ENCODE measurements at places on chromosomes 12 and 14.

GRCh38 chr12:75628916-75629315, 117.5 kb upstream of the KRR1 start:
- DNase-seq = no peak

DNA sequence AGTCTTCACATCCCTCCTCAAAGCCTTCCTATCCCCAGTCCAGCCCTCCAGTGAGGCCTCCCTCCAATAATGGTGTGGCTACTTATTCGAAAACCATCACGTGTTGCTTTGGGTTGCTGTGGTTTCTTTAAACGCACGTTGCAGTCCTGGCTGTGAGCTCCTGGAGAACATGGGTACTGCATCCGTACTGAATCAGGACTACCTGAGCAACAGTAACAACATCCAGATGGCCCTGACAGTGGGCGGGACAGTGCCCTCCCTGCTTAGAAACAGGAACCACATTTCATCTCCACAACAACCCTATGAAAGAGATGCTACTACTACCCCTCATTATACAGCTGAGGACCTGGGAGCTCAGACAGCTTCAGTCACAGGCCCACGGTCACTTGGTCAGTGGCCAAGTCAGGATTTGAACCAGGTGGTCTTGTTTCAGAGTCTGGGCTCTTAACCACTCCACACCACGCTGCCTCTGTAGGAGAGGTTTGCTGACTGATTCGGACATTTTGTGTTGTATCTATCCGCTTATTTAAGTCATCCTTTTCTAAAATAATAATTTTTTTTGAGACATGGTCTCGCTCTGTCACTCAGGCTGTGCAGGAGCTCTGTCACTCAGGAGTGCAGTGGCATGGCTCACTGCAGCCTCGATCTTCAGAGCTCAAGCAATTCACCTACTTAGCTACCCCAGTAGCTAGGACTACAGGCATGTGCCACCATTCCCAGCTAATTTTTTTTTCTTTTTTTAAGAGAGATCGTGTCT, 104.8 kb downstream of the DPF3 start:
- no peak for DNase-seq

GRCh38 chr12:47303207-47303606, 223.4 kb upstream of the AMIGO2 start:
- DNase-seq = no peak

- DNase-seq = no peak
Observed at GRCh38 chr12:32549675-32550079, 129.4 kb upstream of the DNM1L start.

DNA sequence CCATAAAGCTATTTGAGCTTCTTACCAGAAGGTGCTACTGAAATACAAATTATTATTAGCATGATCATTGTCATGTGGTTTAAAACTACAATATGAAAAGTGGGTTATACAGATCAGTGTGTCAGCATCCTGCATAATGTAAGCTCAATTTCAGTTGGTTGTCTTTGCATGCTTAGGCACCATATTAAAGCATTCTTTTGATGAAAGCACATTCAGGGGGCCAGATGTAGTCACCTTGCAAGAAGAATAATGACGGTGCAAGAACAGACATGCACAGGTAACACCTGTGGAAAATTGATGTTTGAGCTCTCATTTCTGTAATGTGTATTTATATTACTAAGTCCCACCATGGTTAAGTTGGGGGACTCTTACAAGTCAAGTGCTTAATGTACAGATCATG, 123.9 kb downstream of the PAX9 start:
- no peak for DNase-seq

DNA sequence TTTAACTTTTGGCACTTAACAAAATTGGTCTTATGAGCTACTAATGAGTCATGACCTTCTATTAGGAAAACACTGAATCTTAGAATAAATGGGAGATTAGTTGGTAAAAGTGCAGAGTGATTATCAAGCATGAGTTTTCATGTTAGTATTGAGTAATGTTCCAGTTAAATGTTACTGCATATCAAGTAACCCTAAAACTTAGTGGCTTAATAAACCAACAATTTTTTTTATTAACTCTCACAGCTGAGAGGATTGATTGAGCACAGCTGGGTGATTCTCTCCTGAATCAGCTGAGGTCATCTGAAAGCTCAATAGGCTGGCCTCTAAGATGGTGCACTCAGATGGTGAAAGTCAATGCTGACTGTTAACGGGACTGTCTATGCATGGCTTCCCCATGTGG, 248.6 kb downstream of the BCL11B start:
- no peak for DNase-seq

GRCh38 chr12:28645436-28645835, 455.2 kb downstream of the CCDC91 start:
- no peak for DNase-seq

- DNase-seq = peak; percentile 35
Observed at GRCh38 chr14:61154641-61155040, 126.5 kb downstream of the TMEM30B start.

GRCh38 chr14:67583711-67584644, 16.1 kb downstream of the PIGH start:
- DNase-seq = no peak

DNA sequence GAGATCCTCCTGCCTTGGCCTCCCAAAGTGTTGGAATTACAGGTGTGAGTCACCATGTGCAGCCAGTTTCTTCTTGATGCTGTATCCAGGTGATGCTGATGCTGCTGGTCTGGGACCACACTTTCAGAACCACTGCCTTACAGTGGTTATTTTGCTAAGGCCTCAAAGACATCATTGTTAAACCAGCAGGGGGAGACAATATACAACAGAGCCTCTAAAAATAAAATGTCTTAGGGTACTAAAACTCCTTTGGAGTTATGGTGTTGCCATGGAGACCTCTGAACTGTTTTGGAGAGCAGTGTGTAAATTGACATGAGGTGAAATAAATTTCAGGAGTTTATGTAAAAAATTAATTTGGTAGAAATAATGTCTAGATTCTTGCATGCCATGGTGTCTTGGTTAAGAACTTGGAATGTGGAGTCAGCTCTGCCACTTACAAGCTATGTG, 1.1 kb upstream of the ARG2 start:
- DNase-seq = peak; percentile 50

GRCh38 chr12:81257947-81258551, 180.2 kb downstream of the ACSS3 start:
- peak; percentile 33 for DNase-seq

DNA sequence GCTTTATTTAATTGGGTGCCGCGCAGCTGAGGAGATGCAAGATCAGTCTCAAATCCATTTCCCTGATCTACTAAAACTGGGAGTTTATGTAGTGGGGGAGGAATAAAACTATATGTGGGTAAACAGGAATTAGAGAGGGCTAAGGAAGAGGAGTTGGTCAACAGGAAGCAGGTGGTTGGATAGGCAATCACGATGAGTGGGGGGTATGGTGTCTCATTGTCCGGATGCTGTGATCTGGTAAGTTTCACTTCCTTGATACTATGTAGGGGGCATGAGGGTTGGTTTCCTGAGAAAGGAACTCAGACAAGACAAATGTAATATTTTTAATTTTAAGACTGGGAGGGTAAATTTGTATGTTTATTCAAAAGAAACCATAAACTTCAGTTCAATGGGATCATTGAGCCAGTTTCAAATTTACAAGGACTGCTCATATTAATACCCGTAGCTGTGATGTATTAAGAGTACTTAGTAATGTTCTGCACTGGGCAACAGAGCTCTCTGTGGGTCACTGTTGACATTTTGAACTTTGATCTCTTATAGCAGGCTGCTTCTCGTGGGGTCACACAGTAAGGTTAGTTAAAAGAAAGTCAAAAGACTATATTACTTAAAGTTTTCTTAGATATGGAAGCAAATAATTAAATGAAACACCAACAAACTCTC, 786.2 kb upstream of the FBXO33 start:
- DNase-seq = no peak

DNA sequence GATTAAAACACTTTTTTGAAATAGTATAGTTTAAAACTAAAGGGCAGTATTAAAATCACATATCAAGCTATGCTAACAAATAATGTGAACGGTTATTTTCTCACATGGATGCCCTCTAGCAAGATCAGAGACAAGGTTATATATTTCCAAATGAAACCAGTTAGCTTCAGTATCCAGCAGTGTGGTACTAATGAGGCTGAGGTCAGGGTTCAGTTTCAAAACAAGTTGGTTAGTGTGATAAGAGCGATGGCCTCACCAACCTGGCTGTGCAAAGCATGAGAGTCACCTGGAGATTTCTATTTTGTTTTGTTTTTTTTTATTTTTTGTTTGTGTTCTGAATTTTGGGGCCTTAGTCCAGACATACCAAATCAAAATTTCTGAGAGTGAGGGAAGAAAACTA, 352.2 kb upstream of the KITLG start:
- DNase-seq = no peak

DNA sequence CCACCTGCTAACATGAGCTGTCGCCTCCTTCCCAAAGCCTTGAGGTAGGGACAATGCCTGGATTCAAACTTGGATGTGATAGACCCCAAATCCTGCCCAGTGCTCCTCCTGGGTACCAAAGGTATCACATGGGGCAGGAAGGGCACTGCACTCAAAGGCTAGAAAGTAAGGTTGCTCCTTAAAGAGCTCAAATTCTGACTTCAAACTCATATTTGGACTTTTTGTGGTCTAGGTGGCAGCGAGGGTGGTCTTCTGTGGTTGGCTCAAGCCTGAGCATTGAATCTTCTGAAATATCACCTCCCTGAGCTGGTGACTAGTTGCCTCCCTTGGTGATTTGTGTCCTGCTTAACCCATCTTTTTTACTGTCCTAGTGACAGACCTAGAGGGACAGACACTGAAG, 8.3 kb upstream of the RNASE4 start:
- no peak for DNase-seq

GRCh38 chr12:80749456-80749855, 32.7 kb downstream of the MYF5 start:
- DNase-seq = no peak

- DNase-seq = no peak
Observed at GRCh38 chr12:105445649-105446048, 115.2 kb downstream of the C12orf75 start.

DNA sequence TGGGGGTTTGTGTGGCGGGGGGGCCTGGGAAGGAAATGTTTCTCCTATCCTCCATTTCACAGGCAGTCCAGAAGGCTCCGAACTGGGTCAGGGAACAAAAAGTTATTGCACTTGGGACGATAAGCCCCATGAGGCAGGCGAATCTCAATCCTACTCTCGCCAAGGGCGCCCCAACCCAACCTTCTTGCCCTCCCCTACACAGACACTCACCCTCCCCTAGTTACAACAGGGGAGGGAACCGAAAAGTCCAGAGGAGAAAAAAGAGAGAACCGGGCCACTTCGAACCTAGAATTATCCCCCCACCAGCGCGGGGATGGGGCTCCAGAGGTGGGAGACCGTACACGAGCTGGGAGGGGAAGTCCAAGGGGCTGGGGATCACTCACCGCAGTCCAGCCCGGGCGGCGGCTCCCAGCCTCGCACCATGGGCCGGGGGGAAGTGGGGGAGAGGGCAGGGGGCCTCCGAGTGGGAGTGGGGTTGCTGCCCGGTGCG, 357 bp downstream of the HOMEZ start:
- DNase-seq = no peak

DNA sequence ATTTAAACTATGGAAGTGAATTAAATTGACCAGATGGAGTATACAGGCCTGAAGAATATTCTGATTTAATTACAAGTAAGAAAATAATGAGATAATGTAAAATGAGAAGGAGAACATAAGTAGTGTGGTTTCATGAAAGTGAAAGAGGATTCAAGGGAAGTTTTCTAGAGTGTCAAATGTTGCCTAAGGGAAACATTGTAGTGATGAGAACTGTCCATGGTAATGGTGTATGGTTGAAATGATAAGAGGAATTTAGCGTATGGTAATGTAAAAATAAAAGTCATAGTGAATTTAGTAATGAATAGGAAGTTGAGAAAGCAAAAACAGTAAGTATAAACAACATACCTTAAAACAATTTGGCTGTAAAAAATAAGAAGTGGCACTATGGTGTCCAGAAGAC, 1954.6 kb upstream of the FLRT2 start:
- no peak for DNase-seq

DNA sequence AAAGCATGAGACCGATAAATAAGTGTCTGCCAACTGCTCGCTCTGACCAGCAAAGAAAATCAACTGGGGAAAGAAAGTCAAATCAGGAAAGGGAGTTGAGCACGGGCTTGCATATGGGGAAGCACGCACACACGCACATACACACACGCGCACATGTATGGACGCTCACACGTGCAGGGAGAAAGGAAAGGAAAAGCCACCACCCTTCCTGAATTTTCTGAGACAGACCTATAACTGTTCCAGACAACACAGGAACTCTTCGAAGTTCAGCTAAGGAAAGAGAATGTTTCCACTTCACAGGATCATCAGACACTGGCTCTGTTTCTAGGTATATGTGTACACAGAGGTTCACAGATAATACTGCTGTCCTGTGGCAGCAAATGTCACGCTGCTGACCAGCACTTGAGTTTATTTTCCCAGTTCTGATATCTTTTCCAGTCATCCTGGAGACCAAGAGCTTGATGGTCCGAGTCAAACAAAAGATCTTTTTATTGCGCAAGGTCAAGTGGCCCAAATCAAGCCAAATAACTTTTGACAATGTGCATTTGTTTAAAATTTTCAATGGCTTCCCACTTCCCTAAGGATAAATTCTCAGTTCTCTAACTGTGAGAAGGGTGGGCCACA, 82.1 kb upstream of the TMCC3 start:
- DNase-seq = no peak

DNA sequence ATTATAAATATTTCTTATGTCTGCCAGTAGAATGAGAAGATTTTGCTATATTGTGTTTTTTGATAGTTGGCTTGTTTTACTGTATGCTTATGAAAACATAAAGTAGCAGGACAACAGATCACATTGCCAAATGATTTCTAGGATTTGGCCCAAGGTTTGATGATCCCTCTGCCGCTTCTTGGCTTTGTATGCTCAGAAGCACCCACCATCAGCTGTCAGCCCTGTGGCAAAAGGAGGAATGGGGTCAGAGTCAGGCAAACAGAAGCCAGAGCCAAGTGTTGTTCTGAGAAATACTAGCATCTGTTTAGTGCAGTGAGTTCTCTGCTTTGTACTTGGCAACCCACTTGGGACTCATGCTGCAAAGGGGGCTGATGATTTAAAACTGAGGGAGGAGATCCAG, 152.2 kb downstream of the PDE3A start:
- no peak for DNase-seq

DNA sequence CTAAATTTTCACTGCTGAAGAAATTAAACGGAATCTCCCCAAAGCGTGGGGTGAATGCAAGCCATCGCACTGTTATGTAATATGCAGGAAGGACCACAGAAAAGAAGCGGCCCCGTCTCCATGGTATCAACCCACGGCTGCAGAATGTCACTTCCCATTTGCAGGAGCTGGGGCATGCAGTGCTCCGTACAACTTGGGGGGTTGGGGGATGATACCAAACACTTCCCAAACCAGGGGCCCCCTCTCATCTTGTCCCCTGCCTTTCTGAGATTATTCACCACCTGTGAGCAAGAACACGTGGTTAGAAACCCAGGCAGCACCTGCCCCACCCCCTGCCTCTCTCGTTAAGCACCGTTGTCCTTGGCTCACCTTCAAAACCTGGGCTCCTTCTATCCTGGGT, 505.1 kb upstream of the TMEM132C start:
- DNase-seq = no peak
